ENCODE measurements at places on chromosomes 3 and 15.
A peak's percentile ranks its signal among the peaks of the same experiment; 100 is the strongest.

DNA sequence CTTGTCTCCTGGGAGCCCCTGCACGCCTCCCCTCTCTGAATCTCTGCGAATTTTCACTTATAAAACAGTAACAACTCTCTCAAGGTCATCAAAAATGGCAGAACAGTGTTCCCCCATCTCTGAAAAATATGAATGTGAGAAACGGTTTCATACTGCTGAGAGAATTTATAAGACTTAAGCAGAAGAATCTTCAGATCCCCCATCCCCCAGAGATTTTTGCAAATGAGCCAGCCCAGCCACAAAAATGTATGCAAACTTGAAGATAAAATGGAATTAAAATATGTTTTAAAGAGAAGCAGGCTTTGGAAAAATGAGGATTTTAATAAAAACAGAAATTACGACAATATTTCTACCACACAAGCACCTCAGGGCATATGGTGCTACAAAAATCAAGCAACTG is 173.0 kb downstream of the STT3B start:
- no peak for DNase-seq

GRCh38 chr15:62075595-62076277 is 9.0 kb downstream of the C2CD4A start:
- no peak for DNase-seq

DNA sequence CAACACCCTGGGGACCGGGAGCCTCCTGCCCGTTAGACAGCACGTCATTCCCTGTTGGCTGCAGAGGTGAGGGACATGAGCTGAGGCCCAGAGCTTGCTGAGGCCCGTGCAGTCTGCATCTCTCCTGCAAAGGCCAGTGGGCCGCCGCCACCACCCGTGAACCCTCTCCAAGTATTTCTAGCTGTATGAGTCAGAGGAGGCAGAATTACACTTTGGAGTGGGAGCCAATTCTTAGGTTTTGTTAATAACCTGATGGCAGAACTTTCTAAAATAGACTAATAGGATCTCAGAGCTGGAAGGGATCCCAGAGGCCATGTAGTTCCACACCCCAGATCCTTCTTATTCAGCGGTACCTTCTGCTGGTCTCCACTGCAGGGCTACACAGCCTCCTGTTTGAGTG is 335.2 kb upstream of the CTDSPL start:
- no peak for DNase-seq

- DNase-seq = no peak
These were observed 47.2 kb upstream of the CNTN3 start for GRCh38 chr3:74661672-74662071.

- DNase-seq = no peak
These were observed 9.0 kb downstream of the GNB5 start for GRCh38 chr15:52181938-52182780.

GRCh38 chr15:40115670-40116093 is 7.0 kb upstream of the BMF start:
- peak; percentile 77 for DNase-seq

DNA sequence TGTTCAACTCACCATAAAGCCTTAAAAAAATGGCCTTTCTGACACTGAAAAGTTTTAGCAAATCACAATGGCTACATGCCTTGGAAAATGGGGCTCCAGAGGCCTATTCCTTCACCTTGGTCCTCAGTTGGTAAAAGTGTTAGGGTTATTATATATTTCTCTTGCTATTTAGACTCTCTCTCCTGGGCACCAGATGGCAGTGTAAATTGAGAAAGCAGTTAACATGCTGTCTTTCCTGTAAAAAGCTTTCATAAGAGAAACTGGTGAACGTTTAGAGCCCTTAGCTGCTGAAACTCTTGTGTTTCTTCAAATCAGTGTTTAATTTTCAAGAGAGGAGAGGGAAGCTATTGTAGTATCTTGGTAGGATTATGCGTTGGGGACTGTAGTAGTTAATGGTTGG is 89.9 kb downstream of the LRTM1 start:
- no peak for DNase-seq

- DNase-seq = no peak
These were observed 352.8 kb upstream of the SEMA6D start for GRCh38 chr15:47364230-47365141.

DNA sequence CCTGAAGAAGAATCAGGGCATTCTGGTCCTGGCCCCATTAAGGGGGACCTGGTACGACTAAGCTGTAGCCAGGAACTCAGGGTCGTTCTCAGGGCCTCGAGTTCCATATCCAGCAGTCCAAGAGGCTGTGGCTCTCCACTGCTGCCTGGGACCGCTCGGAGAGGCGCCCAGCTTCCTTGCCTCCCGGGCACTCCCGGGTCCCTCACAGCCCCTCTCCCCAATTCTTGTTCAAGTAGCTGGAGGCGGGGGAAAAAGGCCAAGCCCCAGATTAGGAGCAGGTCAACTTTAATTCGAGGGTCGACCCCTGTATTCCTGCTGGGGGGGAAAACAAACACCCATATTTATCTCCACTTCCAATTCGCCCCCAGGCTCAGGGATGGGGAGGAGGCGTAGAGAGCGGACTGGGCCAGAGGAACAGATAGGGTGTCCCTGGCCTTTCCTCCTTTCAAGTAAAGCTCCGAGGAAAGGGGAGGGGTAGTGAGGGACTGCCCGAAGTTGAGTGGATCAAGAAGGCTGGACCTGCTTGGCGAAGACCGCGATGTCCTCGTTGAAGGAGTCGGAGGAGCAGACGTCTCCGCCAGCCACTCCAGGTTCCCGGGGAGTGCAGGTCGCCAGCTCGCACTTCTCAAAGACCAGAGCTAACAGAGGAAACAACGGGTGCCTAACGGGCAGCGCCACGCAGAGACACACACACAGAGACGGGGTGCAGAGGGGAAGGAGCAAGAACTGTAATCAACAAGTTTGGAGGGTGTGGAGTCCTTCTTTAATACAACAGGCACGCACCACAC is 4.4 kb downstream of the MEIS2 start:
- no peak for DNase-seq

DNA sequence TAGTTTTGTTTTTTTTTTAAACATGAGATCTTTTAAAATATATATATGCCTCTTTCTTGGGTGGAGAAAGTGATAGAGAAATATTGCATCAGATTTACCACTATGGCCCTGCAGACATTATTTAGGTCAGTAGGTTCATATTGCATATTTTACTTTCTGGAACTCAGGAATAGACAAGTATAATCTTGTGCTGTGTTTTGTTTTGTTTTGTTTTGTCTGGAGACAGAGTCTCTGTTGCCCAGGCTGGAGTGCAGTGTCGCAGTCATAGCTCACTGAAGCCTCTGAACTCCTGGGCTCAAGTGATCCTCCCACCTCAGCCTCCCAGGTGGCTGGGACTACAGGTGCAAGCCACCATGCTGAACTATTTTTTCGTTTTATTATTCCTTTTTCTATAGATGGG is 21.5 kb upstream of the DUT start:
- no peak for DNase-seq

GRCh38 chr3:156459434-156459833 is 95.5 kb downstream of the SSR3 start:
- DNase-seq = no peak

GRCh38 chr3:16514021-16514700 is 662 bp upstream of the RFTN1 start:
- peak; percentile 16 for DNase-seq

- no peak for DNase-seq
These were observed 328.0 kb downstream of the NLGN1 start for GRCh38 chr3:173725507-173725906.

- peak; percentile 62 for DNase-seq
These were observed 1.2 kb downstream of the NT5DC2 start for GRCh38 chr3:52532517-52532837.

DNA sequence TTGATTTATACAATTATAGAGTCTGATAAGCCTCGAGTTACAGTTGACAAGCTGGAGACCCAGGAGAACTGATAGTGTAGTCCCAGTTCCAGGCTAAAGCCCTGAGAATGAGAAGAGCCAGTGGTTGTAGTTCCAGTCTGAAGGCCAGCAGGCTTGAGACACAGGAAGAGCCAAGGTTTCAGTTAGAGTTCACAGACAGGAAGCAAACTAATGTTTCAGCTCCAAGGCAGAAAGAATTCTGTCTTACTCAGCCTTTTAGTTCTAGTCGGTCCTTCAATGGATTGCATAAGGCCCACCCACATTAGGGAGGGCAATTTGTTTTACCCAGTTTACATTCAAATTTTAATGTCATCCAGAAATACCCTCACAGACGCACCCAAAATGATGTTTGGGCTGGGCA is 102.7 kb downstream of the CDIN1 start:
- DNase-seq = no peak

DNA sequence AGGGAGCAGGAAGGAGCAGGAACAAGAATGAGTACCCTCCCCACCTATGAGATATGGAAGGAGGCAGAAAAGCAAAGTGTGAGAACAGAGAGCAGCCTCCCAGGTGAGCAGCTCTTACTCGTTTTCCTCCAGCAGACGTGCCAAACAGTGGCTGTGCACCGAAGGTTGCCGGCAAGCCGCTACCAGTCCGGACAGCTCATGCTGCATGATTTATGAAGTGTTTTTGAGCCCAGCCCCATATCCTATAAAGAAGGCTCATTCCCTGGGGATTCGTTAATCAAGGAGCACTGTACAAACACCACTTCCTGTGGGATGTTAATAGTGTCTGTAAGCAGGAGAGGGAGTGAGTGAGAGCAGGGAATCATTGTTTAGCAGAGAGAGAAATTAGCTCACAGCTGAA is 118.3 kb upstream of the FOXB1 start:
- no peak for DNase-seq

- DNase-seq = no peak
These were observed 13.9 kb downstream of the CEP152 start for GRCh38 chr15:48796930-48797329.

GRCh38 chr15:62394079-62394478 is 229.0 kb upstream of the C2CD4B start:
- DNase-seq = no peak

DNA sequence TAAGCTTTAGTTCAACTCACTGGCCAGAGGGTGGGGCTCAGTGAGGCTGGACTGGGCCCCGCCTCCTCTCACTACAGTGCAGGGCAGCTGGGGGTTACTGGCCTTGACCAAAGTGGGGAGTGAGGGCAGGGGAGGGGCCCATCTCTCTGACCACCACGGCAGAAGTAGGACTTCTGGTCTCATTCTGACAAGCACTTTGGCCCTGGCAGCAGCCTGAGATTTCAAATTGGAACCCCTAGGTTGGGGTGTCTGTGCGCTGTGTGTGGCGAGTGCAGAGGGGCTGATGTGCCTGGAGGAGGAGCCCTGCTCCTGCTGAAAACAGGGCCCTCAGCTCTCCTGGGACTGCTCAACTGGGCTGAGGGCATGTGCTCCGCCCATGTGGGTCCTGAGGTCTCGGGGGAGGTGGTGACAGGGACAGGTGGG is 60.3 kb upstream of the RPL32 start:
- no peak for DNase-seq

DNA sequence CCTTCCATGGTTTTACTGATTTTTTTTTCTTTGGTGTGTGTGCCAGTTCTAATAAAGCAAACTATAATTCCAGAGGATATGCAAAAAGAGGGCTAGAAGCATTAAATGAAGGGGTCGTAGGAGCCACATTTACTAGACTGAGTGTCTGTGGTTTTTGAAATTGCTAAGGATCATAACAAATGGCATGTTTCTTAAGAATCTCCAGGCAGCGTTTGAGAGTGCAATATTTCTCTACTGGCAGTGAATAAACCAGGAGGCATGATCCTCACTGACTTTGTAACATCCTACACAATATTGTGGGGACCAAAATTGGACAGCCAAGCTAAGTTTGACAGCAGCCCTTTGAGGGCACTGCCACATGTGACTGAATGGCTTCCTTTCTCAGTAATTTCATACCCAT is 115.9 kb upstream of the CCNL1 start:
- no peak for DNase-seq

DNA sequence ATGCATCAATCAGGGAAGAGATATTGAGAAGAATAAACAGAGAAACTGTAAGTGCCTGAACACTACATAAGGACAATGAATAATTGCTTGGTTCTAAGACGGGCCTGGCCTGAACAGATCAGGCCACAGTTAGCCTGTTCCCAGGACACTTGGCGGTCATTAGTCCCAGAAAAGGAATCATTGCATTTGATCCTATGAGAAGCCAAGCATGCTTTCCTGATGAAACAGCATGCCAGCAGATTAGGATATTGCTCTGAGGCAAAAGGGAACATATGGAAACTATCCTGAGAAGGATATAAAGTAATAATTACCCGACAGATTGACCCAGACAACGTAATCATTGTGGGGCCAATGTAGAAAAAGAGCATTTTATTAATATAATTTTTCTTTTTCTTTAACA is 51.9 kb downstream of the STRIT1 start:
- no peak for DNase-seq

GRCh38 chr15:59457103-59457502 is 19.1 kb downstream of the FAM81A start:
- DNase-seq = no peak

GRCh38 chr3:43620831-43621655 is 768 bp downstream of the ANO10 start:
- no peak for DNase-seq

GRCh38 chr3:4940985-4941384 is 38.3 kb upstream of the BHLHE40 start:
- no peak for DNase-seq

DNA sequence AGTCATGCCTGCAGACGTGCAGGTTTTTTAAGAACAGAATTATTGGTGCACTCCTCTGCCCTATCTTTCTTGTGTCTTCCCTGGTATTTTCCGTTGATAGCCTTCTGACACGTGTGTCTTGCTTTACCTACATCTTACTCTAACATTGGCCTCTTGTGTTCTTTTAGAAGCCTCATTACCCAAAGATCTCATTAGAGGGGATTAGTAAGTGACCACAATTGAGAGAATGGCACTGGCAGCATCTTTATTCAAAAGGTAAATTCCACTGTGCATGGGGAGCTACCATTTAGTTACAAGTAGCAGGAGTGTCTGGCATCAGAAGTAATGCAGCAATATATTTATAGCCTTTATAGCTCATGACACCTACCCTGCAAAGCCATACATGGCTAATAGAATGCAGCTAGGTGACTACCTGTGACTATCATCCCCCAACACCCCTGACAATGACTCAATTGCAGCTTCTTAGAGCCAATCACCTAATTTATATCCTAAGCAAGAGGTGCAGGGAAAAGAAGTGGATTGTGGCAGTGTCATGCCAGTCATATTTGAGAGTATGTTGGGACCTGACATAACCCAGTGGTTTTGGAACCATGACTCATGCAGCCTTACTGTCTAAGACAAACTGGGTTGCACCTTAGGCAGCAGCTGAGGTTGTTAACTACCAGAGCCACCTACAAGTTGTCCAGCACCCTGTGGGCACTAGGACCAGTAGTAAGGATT is 164.8 kb downstream of the GRM7 start:
- DNase-seq = no peak

- no peak for DNase-seq
These were observed 309.0 kb downstream of the ULK4 start for GRCh38 chr3:41652931-41653330.

- DNase-seq = no peak
These were observed 9.3 kb upstream of the BCL2L10 start for GRCh38 chr15:52121896-52122295.

GRCh38 chr15:80822256-80822655 is 43.1 kb downstream of the CEMIP start:
- DNase-seq = no peak

GRCh38 chr3:64099316-64099715 is 76.0 kb upstream of the PSMD6 start:
- no peak for DNase-seq

GRCh38 chr3:148006508-148006907 is 597.3 kb downstream of the ZIC1 start:
- no peak for DNase-seq

- no peak for DNase-seq
These were observed 40.5 kb downstream of the FILIP1L start for GRCh38 chr3:100073714-100074307.

All from T-helper 2 cell (primary cell).